ENCODE measurements at places on chromosomes 7 and 10.

DNA sequence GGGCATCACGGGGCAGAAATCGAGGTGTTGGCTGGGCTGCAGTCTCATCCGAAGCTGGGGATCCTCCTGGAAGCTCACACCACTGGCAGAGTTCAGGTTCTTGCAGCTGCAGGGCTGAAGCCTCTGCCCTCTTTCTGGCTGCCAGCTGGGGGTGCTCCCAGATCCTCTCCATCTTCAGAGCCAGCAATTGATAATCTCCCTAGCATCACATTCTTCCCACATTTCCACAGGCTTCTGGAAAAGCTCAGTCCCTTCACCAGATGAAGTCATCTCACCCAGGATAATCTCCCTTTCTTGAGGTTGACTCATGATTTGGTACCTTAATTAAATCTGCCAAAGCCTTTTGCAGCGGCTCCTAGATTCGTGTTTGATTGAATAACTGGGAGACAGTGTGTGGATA is 55.2 kb downstream of the NRP1 start:
- no peak for DNase-seq

DNA sequence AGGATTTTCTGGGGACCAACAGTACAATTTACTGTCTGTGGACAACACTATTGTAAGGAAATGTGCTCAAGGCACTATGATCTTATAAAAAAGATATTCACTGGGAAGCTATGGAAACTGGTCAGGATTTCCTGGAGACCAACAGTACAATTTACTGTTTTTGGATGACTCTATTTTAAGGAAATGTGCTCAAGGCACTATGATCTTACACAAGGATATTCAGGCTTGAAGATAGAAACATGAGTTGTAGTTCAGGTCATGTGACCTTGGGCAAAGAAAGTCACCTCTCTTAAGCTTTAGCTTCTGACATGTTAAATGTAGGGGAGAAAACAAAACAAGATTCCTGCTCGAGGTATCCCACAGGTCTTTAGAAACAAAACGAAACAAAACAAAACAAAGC is 1.7 kb upstream of the ITPRID1 start:
- no peak for DNase-seq

DNA sequence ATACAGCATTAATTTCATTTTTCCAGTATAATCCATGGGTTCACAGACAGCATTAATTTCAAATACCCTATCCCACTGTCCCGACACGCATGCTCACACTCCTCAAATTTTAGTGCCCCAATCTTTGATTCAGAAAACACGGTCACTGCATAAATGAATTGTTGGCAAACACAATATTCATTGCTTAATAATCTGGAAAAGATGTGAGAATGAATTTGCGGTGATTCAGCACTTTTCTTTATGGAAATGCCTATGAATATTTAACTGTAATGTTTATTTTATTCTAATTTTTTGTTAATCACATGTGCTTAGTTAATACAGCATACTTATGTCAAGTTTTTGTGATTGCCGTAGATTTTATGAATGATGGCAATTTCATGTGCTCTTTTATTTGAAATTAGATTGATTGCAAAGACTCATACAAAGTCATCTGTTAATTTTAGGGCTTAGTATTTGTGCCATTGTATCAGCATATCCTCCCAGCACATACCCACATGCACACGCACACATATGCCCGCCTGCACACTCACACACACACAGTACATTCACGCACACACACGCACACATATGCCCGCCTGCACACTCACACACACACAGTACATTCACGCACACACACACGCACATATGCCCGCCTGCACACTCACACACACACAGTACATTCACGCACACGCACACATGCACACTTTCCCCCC is 35.1 kb downstream of the MACROH2A2 start:
- no peak for DNase-seq

GRCh38 chr10:29617880-29618340 is 16.9 kb downstream of the SVIL start:
- no peak for DNase-seq

- no peak for DNase-seq
These were observed 72.9 kb upstream of the GRID1 start for GRCh38 chr10:86439544-86439943.

GRCh38 chr7:28483112-28483511 is 70.8 kb downstream of the CREB5 start:
- DNase-seq = no peak

DNA sequence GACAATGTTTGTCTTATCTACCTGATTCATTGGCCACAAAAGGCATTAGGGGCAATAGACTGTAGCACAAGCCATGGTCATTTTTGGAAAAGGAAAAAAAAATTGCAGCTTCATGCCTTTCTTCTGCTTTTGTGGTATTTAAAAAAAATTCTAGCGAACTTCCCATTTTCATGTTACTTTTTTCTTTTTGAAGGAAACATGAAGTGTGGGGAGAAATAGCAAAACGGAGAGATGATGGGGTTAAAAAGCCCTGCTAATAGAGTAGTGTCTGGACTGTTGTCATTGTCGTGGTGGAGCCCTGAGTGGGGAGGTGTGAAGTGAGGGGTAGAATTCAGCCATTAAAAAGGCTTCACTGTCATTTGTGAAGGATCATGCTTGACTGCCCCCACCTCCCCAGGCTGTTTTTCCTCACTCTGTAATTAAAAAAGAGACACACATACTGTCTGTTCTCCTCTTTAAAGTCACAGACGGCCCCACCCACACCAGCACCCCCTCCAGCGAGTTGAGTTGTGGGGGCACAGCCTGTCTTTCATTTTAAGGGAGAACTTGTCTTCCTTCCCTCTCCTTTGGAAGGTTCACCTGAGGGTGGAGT is 272.4 kb downstream of the CREB5 start:
- no peak for DNase-seq

DNA sequence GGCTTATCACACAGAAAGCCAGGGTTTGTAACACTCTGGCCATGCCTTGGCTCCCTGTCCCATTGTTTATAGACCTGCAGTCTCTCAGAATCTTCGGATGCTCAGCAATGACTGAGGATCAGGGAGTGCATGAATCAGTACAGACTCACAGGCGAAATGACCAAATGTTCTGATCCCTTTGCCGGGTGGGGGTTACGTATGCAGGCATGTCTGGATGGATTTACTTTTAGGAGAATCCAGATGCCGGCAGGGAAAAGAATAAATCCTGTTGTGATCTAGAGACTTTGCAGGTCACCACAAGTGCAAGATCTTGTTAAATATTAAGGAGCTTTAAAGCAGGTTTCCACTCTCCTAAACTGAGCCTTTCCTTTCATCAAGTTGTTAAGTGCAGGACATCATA is 149.5 kb downstream of the SFMBT2 start:
- DNase-seq = no peak

- no peak for DNase-seq
These were observed 511.0 kb downstream of the PTPRN2 start for GRCh38 chr7:158076656-158077055.

- DNase-seq = no peak
These were observed 288.4 kb downstream of the SNX13 start for GRCh38 chr7:17651863-17652385.

DNA sequence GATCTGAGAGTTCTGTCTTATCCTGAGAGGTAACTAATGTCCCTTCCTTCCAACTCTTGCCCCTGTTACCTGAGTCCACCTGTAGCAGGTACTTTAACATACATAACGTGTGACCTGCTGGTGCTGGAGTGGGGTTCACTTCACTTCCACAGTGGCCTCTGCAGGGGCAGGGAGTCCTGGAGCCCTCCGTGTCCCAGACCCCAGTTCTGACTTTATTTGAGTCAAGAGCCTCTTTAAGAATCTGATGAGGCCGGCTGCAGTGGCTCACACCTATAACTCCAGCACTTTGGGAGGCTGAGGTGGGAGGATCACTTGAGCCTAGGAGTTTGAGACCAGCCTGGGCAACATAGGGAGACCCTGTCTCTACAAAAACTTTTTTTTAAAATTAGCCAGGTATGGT is 117.0 kb upstream of the RET start:
- DNase-seq = no peak

GRCh38 chr10:6423004-6423403 is 157.1 kb downstream of the PRKCQ start:
- DNase-seq = peak; percentile 38

- DNase-seq = no peak
These were observed 96.4 kb downstream of the FGFR2 start for GRCh38 chr10:121501796-121502195.

DNA sequence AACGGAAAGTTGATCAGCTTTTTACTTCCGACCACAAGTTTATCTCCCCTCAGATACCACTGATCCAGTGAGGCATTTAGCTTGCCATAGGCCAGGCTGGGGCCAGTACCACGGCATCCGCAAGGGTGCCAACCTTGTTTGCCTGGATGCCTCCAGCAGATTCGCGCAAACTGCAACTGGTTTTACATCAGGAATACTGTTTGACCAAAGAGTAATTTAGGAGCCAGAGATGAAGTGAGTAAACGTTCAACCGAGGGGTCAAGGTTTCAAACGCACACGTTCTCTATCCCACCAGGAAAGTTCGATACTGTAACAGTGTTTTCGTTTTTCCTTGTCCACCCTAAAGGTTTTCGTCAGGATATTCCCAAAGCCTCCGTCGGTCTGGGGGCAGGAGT is 266 bp upstream of the MDFIC start:
- DNase-seq = no peak

GRCh38 chr10:17548770-17549169 is 68.4 kb downstream of the HACD1 start:
- no peak for DNase-seq

- DNase-seq = no peak
These were observed 410.0 kb downstream of the EXOC4 start for GRCh38 chr7:133662830-133663229.

GRCh38 chr7:73329861-73330581 is 2.1 kb downstream of the FKBP6 start:
- DNase-seq = no peak

Data from stimulated activated CD4-positive, alpha-beta T cell treated with anti-CD3 and anti-CD28 coated beads, Interleukin-1b, Interleukin-23, amount 100 ng/mL, for 24 hours (primary cell).